CD4-positive, alpha-beta T cell treated with Interleukin-1 beta for 1 hour (primary cell): ENCODE measurements at places on chromosomes 3 and 15.

GRCh38 chr3:127254730-127255129, 33.1 kb downstream of the PRR20G start:
- DNase-seq = no peak

DNA sequence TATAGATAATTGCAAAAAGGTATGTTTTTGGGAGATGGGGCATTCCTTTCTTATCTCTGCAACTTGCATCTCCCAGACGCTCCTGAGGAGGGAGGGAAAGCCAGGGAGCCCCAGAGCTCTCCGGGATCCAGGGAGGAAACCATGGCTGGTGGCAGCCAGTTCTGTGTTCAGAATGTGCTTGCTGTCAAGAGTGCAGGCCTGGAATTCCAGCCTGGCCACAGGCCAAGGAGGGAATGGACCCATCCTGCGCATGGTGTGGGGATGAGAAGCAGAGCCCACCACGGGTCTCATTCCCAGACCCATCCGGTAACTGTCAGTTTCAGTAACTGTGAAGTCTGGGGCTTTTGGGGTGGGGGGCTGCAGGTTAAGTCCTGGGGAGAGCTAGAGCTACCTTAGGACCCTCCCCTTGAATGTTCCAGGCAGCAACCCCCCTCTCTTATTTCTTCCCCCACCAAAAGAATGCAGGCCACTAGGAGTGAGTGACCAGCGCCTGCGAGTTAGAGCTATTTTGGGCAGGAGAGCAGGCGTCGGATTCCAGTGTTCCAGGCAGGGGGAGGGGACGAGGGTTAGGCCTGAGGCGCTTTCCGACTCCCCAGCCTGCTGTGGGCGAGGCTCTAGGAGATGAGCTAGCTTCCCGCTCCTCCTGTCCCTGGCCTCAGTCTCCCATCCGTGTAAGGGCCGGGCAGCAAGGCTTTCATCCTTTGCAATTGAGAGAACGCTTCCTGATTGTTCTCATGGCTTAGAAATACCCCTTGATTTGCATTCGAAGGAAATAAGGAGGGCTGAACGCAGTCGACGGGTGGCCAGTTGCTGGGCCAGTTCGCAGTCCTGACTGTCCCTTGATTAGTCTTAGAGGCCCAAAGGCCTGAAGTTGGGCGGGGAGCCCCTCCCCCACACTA, 781 bp upstream of the DAG1 start:
- no peak for DNase-seq

DNA sequence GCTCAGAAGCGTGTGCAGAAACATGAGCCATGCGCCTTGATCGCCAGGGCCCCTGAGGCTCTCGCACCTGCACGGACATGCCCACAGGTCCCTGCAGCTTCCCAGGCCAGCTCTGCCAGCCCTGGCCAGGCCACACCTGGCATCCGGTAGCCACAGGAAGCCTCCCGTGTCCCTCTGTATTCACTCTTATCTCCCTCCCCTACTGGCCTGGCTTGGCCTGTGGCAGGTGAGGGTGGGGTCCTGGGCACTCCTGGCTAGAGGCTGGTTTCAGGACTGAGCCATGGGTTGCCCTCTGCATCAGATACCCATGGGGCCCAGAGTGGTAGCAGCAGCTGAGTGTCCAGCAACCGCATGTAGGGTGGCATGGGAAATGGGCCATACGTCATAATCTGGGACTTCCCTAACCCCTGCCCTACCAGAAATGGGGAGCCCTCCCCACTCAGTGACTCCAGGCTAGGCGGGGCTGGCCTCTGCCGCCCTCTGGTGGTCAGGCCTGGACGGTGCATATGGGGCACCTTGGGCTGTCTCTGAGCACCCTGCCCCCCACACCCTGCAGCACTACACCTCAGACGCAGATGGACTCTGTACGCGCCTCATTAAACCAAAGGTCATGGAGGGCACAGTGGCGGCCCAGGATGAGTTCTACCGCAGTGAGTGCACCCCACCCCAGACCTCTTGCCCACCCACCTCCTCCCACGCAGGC, 12.6 kb upstream of the LMAN1L start:
- DNase-seq = peak; percentile 91

DNA sequence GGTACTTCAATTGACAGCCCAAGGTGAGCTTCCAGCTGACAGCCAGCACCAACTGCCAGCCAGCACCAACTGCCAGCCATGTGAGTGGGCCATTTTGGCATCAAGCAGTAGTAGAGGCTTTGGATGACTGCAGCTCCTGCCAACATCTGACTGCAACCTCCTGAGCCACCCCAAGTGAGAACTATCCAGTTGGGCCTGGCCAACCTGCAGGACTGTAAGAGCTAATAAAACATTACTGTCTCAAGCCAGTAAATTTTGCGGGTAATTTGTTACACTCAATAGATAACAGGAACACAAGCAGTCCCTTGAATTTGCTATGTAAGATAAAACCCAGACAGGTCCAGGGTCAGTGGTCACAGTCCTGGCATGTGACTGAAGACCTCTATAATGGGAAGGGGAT, 29.7 kb downstream of the EPHB1 start:
- no peak for DNase-seq

GRCh38 chr3:186097317-186097662, 11.6 kb downstream of the ETV5 start:
- no peak for DNase-seq
